ENCODE measurements at places on chromosomes 3 and 15.
A peak's percentile ranks its signal among the peaks of the same experiment; 100 is the strongest.

DNA sequence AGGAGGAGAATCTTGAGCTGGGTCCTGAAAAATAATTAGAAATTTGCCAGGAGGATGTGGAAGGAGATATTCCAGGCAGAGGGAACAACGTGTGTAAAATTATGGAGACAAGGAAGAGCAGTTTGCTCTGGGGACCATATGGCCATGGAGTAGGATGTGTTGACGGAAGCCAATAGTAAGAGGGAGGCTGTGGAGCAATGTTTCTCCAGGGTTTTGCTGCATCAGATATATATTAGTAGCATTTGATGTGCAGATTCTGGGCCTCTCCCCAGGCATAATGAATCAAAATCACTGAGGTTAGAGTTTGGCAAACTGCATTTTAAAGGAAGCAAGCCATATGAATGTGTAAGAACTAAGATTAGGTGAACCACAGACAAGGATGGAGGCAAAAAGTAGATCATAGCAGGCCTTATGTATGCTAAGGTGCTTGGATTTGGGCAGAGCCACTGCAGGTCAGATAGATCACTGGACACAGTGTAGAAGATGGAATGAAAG is 192.9 kb upstream of the IL12A start:
- no peak for DNase-seq

DNA sequence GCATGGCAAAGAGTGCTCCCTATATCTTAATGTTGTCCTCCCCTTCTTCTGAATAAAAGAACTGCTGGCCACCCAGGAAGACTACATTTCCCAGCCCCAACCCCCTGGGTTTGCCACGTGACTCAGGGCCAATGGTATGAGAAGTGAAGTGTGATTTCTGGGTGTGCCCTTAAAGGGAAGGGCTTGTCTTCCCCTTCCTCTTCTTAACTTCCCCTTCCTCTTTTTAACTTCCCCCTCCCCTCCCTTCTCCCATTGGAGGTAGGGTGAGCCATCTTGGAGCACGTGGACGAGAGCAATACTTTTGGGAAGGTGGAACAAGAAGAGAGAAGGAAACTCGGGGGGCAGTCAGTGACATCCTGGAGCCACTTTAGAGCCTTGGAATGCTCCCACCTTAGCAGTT is 6.8 kb upstream of the KBTBD12 start:
- DNase-seq, result no peak

GRCh38 chr3:124562769-124563168 is 167.5 kb upstream of the UMPS start:
- no peak for DNase-seq

- peak; percentile 31 for DNase-seq
Measured at GRCh38 chr3:112767177-112767576, 79.5 kb downstream of the CD200R1L start.

DNA sequence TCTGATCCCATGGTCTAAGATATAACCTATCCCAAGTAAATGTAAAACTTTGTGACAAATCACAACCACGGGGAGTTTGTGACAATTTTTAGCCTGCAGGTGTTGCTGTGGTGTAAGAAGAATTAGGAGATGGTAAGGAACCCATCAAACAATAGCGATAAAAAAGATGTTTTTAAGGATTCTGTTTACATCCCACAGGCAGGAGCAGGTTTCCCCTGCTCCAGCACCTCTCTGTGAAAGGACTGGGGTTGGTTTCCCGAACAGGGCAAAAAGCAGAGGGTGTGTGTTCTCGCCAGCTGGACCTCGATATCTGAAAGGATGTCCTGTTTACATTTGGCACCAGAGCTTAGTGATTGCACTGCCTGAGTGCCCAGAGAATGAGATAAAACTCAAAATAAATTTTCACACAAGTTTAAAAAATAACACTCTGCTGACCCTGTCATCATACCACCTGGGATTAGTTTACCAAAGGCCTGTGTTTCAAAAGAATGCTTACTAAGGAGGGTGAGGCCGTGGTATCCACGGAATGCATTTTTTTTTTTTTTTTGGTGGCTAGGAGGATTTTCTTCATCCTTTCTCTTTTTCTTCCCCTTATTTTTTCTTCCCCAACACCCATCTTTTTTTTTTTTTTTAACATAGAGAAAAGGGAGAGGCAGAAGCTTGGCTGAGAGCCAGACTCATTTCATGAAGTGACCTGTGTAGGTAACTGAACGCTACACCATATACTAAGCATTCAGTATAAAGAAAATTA is 151.8 kb upstream of the DPH6 start:
- peak; percentile 28 for DNase-seq

DNA sequence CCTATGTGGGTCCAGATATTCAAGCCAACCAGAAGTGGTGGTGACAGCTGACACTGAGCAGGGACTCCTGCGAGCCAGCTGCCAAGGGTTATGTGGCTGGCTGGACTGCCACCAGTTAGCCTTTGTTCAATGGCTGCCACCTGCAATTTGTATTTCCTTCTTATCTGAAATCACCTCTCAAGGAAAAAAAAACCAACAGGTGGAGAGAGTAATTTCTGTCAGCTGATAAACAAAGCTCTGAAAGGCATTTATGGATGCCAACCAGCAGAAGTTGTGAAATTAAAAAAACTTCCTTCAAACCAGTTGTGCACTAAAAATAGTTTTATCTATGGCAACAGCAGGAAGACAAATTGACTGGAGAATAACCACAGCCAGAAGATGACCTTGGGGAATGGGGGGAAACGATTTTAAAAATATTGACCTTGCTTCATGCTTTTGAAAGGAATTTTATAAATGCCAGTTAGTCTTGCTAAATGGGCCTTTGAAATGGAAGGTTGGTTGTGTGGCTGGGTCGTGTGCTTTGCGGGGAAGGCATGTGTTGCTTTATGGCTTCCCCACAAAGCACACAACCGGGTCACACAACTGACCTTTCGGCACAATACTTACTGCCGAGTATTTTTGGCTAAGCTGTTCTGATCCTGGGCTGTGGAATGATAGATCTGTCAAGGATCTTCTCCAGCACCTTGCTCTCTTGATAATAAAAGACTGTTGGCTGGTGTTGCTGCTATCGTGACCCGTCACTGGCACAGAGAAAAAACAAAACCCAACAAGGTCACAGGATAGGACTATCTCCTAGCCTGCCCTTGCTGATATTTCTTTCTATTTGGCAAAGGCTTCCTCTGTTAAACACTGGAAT is 3.5 kb downstream of the MYZAP start:
- DNase-seq, result no peak
